ENCODE measurements at places on chromosomes 4 and X.

GRCh38 chrX:119734897-119735339 lies 23.5 kb upstream of the SOWAHD start:
- no peak for DNase-seq

- no peak for DNase-seq
These were observed 166.8 kb downstream of the BTC start for GRCh38 chr4:74627504-74627903.

DNA sequence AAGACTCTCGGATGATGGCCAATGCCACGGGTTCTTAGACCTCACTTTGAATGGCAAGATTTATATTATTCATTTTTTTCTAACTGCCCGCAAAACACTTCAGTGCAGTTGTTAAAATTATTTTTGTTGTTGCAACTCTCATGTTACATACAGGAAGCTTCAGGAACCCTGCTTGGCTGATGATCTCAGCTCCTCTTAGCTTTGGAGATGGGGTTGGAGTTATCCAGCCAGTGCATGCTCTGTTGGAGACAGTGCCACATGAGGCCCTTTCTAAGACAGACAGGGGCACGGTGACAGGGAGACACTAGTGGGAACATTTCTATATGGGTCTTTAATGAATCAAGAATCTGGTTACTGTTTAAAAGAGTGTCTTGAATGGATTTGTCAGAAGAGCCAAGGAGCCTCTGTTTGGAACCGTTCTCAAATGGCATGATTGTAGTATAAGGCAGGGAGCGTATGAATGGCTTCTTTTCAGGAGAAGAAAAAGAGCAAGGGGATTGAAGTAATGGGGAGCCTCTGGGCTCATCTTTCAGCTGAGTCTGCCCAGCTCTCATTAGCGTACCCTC lies 61.9 kb upstream of the ENPP6 start:
- no peak for DNase-seq

DNA sequence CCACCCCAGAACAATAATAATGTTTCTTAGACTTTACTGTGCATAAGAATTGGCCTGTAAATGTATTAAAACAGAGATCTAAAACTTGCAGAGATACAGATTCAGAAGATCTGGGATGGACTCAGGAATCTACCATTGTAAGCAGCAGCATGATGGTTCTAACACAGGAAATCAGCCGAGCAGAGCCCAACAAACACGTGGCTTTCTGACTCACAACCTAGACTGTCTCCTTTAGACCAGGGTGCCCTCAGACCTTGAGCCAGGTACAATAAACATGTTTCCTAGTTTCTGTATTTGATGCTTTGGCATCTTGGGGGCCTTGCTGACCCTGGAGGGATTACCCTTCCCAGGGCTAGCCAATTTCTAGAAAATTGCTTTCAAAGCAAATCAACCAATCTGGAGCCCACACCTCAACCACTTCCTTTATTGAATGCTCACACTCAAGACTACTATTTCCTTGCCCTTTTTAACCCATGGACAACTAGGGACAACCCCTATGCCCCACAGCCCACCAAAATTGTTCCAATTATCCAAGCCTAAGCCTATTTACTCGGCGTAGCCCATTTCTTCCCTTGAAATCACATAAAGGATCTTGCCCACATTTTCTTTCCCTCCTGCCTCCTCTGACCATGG lies 80.5 kb downstream of the TBC1D9 start:
- DNase-seq, result no peak

- DNase-seq, result no peak
These were observed 142.8 kb downstream of the MOSPD2 start for GRCh38 chrX:15016051-15016450.

DNA sequence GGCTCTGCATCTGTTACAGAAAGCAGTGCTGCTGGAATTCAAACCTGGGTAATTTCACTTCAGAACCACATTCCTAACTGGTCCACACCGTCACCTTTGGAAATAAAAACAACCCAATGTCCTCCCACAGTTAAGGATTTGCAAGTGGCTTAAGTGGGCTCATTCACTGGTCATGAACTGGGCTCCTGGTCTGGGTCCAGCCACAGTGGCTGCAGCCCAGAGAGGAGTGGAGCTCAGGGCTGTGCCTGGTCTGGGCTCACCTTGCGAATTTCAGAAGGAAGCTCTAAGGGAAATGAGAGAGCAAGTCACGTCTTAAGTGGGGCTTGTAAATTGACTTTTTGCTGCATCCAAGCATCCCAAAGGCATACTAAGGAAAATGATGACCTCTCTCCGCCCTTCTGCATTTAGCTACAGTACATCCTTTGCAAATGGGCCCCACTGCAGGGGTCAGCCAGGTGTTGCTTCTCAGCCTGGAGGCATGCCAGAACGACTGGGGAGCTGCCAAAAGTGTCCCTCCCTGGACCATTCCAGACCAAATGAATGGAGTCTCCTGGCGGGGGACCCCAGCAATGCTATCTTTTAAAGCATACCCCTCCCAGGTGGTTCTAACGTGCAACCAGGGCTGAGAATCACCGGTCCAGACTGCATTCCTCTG lies 25.6 kb upstream of the CRMP1 start:
- no peak for DNase-seq

GRCh38 chr4:41442810-41443209 lies 95.1 kb upstream of the LIMCH1 start:
- DNase-seq, result no peak

- DNase-seq, result peak; percentile 57
These were observed 17.8 kb upstream of the ZNF827 start for GRCh38 chr4:145956288-145956890.
